Mesangial cell (primary cell): ENCODE measurements at places on chromosomes 1 and 21. TPM values are rescaled to one million over a fixed set of nuclear protein-coding genes. Genes with fewer than 3 reads are reported as not detected.

The C1QB gene
- not detected in 2 replicates for total RNA-seq

The TMEM53 gene
- total RNA-seq: 9.0 and 15.2 TPM in 2 replicates

The TMPRSS15 gene
- not detected in 2 replicates for total RNA-seq

The LMO4 gene
- total RNA-seq: 28.8 and 35.6 TPM in 2 replicates

The PYCR2 gene
- 33.5 and 53.4 TPM in 2 replicates for total RNA-seq
